ENCODE measurements at places on chromosomes 2 and 18. TPM values are rescaled to one million over a fixed set of nuclear protein-coding genes. Genes with fewer than 3 reads are reported as not detected.

STPG4 gene
- total RNA-seq: 0.20 TPM

CFLAR gene
- 152 TPM for total RNA-seq

AQP12A gene
- total RNA-seq: not detected

FNDC4 gene
- total RNA-seq: 13.4 TPM

MC2R gene
- not detected for total RNA-seq

TSPYL6 gene
- total RNA-seq: not detected

ALPP gene
- total RNA-seq: not detected
